ENCODE measurements at places on chromosomes 5 and 9. TPM values are rescaled to one million over a fixed set of nuclear protein-coding genes. Genes with fewer than 3 reads are reported as not detected.

- DNase-seq: no peak
- no peaks in the 10 kb centered on the region for H3K27me3 ChIP-seq
- H3K27ac ChIP-seq: no peak overlapping the region
Observed at GRCh38 chr9:130980526-130980925, 28.4 kb upstream of the LAMC3 start.

DNA sequence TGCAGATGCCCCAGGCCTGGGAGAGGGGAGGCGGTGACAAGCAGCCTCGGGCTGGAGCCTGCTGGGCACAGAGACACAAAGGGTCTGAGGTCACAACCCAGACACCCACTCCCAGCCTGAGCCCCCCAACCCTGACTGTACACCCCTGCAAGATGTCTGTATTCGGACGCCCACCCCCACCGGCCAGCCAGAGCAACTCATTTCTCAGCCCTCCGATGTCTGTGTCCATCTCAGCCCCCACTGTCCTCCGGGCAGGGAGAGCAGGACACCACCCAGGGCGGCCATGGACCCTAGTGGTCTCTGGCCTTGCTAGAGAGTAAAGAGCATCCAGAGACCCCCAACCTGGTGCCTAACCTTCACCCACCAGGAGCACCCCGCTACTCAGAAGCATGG is 3.9 kb downstream of the LCN12 start:
- H3K4me3 ChIP-seq: no peak overlapping the region
- H3K27ac ChIP-seq: no peak overlapping the region
- H3K36me3 ChIP-seq: no peaks in the 10 kb centered on the region
- H3K27me3 ChIP-seq: no peaks in the 10 kb centered on the region
- peaks cover 21% of the 10 kb centered on the region for H3K4me1 ChIP-seq

DNA sequence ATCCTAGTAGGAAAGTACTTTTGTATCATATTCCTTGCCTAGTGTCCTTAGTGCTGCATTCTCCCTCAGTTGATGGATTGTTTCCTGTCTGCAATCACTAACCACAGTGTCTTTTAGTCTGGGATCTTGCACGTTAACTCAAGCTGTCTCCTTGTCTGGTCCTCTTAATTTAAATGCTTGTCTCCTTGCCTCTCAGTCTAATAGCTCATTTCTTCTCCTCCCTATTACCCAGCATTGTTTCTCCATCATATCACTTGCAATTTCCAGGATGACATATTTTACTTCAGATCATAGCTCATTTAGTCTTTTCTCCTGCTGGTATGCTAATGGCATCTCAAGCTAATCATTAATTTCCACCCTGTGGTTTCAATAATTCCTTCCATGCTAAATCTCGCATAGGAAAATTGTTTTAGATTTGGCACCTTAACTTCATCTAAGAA is 2052.0 kb upstream of the C9orf72 start:
- no peaks in the 10 kb centered on the region for H3K27me3 ChIP-seq
- H3K36me3 ChIP-seq: no peaks in the 10 kb centered on the region
- H3K4me1 ChIP-seq: no peaks in the 10 kb centered on the region
- no peak for DNase-seq
- H3K27ac ChIP-seq: no peak overlapping the region

- H3K27me3 ChIP-seq: peaks cover 80% of the 10 kb centered on the region
- peaks cover 31% of the 10 kb centered on the region for H3K4me1 ChIP-seq
- H3K4me3 ChIP-seq: no peak overlapping the region
- H3K36me3 ChIP-seq: no peaks in the 10 kb centered on the region
Observed at GRCh38 chr9:122216798-122217418, 11.8 kb downstream of the LHX6 start.

Gene RGS7BP
- total RNA-seq: not detected

Gene PCDHB6
- total RNA-seq: not detected

DNA sequence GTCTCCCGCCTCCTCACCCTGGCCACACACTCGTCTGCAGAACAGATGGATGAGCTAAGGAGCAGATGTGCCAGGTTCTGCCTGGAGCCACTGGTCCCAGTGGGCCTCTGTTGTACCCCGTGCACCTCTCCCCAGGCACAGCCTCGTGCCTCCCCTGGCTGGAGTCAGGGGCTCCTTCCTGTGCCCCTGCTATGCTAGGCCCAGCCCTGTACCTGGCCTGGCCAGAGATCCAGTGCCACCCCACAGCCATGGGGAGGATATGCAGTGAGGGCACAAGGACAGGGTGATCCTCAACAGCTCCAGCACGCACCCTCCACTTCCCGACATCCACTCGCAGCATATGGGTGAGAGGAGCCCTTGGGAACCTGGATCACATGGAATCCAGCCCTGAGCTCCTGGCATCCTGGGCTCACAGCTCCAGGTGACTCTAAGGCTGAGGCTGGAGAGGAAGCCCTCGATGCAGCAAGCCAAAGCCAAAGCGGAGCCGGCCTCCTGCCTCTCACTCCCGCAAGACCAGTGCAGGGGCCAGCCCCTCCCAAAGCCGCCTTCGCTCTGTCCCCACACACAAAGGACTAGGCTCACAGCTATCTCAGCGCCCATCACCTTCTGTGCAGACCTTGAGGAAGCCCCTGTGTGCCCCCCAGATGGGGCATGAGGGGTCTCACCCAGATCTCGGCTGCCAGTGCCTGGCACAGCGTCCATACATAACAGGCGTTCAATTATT is 23.7 kb upstream of the ADAMTS2 start:
- H3K36me3 ChIP-seq: no peaks in the 10 kb centered on the region
- H3K27me3 ChIP-seq: no peaks in the 10 kb centered on the region
- H3K27ac ChIP-seq: no peak overlapping the region
- no peak for DNase-seq
- H3K4me1 ChIP-seq: no peaks in the 10 kb centered on the region
- H3K4me3 ChIP-seq: no peak overlapping the region

- no peak overlapping the region for H3K4me3 ChIP-seq
- H3K36me3 ChIP-seq: no peaks in the 10 kb centered on the region
- no peaks in the 10 kb centered on the region for H3K4me1 ChIP-seq
Observed at GRCh38 chr5:163622799-163623198, 117.4 kb downstream of the MAT2B start.
